ENCODE measurements at places on chromosomes 6 and 20.

- no peak for DNase-seq
Observed at GRCh38 chr6:131101911-131102680, 33.2 kb upstream of the AKAP7 start.

DNA sequence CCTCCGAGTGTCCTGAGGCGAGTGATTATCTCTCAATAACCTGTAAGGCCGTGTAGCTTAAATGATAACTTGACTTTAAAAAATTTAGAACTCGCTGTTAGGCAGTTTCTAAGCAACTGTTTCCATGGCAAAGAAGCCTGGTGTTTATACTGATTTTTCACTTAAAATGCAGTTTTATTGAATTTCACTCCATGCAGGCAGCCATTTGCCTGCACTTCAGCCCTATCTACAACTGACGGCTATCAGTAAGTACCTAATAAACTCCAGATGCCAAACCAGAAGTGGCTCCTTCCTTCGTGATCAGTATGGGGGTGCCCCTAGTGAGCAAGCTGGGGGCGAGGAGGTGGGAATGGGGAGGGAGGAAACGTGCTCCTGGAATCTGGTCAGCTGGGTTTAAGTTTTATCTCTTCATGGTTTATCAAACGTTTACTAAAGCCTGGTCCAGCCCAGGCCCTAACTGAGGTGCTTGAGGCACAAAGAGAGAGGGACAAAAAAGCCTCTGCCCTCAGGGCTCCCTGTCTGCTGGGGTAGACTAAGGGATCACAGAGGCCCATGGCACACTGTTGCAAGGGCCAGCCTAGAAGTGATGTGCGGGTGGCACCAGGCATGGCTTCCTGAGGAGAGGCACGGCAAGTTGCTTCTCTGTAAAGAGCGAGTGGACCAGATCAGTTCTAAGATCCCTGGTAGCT, 45.5 kb downstream of the TTI1 start:
- no peak for DNase-seq

- DNase-seq = no peak
Observed at GRCh38 chr6:37530297-37530696, 30.6 kb upstream of the CCDC167 start.

DNA sequence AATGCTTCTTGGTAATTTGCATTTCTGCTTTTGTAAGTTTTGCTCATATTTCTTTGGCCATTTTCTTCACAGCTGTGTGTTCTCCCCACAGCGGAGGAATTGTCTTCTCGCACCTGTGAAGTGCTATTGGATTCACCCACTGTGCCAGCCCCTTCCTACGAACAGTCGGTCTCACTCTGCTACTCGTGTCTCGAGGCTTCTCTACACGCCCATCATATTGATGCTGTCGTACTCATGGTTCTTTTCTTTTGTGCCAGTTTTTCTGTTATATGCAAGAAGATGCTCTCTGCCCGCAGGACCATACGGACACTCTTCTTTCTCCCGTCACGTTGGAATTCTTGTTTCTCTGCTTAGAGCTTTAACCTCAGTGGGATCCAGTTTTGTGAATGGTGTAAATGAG, 200.3 kb downstream of the DLL1 start:
- DNase-seq = no peak

DNA sequence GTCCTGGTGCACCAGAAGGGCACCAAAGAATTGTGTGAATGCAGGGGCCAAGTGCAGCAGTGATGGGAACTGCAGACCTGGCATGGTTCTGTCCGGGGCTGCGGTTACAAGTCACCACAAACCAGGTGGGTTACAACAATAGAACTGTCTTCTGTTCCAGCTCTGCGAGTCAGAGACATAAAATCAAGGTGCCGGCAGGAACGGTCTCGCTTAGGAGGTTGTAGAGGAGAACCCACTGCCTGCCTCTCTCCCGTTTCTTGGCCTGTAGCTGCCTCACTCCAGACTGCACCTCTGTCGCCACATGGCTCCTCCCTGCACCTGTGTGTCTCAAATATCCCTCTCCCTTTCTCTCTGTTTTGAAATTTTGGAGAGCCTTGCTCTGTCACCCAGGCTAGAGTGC, 143.3 kb downstream of the TAF4 start:
- DNase-seq = no peak

- no peak for DNase-seq
Observed at GRCh38 chr6:78476561-78476960, 390.8 kb upstream of the IRAK1BP1 start.
